ENCODE measurements at places on chromosomes 1 and 21.

DNA sequence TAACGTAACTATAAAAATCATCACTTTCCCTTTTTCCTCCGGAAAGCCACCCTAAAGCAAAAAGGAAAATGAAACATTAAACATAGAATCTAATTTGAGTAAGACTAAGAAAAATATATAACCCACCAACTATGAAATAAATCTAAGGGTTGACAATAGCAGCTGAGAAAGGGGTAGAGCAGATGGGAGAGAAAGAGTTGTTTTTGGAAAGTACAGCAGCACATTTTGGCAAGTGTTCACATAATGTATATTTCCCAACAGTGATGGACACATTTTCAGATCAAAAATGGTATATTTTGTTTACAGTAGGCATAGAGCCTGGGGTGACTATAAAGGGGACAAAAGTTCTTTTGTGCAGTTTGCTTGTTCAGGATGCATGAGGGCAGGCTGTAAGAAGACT is 1287.4 kb upstream of the B3GALT2 start:
- no peak for DNase-seq

GRCh38 chr21:43287795-43288755 is 119.3 kb downstream of the CRYAA start:
- DNase-seq = no peak

DNA sequence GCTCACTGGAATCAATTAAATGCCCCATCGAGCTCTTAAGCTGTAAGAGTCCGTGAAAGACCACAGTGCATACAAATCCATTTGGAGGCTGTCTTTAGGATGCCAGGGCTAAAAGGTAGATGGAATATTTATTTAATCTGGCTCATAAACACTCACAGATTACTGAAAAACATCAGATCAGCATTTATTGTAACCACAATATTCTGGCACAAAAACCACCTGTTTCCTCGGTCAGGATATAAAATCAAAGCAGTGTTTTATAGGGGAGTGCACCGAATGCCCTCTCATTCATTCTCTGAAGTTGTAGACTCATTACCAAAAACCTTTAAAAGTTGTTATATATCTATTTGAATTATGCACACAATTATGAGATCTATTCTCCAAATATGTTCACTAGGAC is 500.9 kb downstream of the NEGR1 start:
- DNase-seq = no peak

- no peak for DNase-seq
These were observed 414 bp downstream of the GUCA2B start for GRCh38 chr1:42153624-42154023.

GRCh38 chr21:37449302-37449937 is 82.8 kb downstream of the DYRK1A start:
- DNase-seq = no peak

DNA sequence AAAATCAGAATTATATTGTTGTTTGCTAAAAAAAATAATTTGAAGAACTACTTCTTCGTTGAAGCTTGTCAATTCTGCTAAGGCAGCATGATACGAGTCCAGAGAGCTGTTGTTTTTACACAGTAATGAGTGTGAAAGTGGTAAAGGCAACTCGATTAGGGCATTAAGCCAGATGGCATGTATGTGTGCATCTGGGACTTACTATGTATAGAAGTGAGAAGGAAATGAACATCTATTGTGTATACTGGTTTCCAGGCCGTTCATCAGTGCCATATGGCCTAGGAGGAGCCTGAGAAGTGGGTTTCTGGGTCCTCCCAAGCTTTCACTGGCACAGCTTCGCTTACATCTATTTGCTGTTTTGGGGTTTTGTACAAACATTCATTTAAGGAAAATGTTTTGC is 5.7 kb downstream of the CTPS1 start:
- no peak for DNase-seq

DNA sequence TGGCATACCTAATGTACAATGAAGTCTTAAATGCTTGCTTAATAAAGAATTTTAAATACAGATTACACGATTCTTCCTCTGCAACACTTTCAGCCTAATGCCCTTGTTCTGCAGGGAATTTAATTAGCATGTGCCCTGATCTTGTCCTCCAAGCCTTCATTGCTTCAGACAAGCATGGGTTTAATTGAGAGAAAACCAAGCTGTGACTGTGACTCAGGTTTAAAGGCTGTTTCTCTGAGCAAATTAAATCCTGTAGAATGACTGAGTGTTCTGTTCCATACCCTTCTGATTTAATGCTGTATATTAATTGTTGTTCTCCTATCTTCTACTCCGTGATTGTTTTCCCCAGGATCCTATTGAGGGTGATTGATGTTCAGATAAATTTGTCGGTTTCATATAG is 269.0 kb upstream of the PRMT6 start:
- no peak for DNase-seq

DNA sequence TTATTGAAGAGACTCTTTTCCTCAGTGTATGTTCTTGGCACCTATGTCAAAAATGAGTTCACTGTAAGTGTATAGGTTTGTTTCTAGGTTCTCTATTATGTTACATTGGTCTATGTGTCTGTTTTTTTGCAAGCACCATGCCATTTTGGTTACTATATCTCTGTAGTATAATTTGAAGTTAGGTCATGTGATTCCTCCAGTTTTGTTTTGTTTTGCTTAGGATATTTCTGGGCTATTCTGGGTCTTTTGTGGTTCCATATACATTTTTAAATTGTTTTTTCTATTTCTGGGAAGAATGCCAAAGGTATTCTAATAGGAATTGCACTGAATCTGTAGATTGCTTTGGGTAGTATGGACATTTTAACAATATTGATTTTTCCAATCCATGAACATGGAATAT is 13.2 kb downstream of the TMED5 start:
- DNase-seq = no peak

DNA sequence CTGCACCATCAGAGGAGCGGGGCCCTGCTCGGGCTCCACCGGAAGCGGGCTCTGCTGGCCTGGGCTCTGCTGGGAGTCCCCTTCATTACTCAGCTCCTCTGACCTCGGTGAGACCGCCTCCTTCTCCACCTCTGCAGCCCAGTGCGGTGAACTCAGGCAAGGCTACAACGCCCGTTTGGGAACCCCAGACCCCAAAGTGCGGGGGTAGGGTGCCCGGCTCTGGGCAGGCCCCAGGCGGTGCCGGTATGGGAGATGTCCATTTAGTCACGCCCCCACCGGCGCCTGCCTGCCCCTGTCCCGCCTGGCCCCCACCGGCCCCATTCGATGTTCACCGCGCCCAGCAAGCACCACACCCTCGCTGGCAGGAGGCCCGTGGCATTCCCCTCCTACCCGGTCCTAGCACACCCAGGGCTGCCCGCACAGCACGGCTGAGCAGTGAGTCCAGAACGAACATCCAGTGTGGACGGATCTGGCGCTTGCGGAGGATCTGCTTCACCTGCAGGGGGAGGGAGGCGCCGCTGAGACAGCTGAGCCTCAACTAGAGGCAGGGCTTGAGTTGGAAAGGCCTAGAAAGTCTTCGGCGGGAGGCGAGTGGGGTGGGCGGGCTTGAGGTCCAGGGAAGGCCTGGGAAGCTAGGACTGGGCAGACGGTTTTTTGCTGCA is 10.0 kb downstream of the MAP3K6 start:
- no peak for DNase-seq

- DNase-seq = no peak
These were observed 60.4 kb downstream of the KIF21B start for GRCh38 chr1:200963076-200963475.

DNA sequence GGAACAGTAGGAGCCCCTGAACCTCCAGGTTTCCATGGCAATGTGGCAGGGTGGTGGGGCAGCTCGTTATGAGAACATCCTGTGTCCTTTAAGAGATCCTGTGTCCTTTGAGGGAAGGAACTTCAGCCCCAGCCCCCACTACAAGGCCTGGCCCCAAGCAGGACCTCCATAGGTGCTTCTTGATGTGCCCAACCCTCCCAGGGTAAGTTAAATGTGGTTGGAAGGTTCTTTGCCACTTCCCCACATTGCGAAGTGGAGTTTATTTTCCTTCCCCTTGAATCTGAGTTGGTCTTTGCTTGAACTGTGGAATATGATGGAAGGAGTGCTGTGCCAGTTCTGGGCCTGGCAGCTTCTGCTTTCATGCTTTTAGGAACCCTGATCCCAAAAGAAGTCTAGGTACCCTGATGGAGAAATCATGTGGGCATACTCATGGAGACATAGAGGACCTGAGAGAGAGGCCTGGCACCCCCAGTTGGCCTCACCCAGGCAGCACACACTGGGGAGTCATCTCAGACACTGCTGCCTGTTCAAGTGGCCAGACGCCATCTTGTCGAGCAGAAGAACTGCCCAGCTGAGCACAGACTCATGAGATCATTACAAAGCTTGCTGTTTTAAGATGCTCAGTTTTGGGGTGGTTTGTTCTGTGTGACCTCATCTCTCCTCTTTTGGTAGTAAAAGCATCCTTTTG is 44.1 kb upstream of the ACTL8 start:
- no peak for DNase-seq
